ENCODE measurements at places on chromosomes 2 and 18.

DNA sequence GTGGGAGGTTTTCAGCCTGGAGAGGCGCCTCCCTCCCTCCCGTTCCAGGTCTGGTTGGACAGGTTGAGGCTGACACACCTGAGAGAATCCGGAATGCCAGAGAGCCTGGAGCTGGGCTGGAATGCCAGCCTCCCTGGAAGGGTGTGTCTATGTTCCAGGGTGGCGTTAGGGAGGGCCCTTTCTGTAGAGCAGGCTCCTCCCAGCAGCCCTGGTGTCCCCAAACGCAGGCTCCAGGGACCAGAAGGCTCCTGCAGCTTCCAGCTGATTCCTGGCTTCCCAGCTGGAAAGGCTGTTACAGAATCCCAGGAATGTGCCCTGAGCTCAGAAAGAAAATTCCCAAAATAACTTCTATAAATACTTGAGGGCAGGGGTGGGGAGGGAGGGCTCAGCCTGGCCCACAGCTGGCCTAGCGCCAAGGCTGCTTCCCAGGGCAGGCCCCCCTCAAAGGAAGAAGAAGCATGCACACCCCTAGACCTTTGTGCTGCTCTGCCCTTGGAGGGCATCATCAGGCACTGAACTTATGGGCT is 85.4 kb downstream of the STPG4 start:
- DNase-seq = peak; percentile 45

DNA sequence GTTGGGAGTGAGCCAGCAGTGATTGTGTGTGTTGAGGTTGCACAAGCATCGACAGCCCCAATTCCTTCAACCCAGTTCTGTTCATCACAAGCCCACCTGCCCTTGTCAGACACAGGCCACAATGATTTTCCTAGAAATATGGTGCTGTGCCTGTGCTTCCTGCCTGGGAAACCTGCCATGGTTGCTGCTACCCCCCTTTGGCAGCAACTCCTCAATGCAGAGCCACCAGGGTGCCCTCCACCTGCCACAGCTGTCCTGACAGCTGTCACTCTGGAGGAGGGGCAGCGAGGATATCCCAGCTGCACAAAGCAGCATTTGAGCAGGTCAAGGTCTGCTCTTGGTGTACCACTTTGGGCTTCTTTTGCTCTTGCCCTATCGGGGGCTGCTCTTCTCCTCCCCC is 27.1 kb downstream of the SMIM21 start:
- no peak for DNase-seq

DNA sequence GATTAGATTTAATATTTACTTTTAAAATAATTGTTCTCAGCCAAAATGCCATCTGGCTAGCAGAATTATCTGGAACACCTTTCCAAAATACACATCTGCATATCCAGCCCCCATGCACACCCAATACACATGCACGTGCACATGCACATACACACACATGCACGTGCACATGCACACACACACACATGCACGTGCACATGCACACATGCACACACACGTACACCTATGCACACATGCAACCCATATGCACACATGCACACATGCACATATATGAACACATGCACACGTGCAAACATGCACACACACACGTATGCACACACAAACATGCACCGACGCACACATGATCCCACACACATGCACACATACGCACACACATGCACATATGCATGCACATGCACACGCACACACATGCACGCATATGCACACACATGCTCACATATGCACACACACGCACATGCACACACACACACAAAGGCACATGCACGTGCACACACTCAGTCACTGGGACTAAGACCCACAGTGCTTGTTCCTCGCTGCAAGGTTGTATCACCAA is 53.5 kb downstream of the COPS8 start:
- no peak for DNase-seq

- no peak for DNase-seq
Observed at GRCh38 chr2:108355906-108356734, 21.6 kb upstream of the SULT1C4 start.

DNA sequence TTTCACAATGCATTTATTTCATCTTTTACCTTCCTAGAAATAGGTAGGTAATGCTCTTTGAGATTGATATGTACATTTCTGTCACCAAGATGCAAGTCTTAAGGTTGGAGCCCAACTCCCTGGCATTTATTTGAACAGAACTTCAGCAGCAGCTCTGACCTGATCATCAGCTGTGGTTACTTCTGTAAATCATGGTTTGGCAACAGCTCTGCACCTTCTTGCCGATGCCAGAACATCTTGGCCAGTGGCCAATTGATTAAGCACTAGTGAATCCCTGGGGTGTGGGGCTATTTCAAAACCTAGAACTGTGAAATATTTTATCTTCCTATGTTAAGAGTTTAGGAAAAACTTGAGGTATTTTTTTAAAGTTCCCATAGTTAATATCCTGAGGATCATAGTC is 124.8 kb upstream of the NYAP2 start:
- peak; percentile 76 for DNase-seq

DNA sequence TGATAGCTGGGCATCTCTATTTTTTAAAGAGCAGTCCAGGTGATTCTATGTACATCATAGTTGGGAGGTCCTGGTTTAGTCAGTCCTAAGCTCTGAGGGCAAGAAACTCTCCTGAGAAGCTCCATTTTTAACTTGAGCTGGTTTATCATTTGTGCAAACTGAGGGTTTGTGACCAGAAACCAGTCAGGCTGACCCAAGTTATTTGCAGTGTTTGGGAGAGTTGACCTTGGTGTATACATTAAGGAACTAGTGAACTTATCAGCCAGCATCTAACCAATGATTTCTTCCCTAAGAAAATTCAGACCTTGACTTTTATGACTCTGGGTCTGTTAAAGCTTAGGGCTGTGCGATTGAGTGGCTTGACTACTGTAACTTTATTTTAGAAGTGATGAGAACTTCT is 10.6 kb upstream of the MGAT5 start:
- no peak for DNase-seq

DNA sequence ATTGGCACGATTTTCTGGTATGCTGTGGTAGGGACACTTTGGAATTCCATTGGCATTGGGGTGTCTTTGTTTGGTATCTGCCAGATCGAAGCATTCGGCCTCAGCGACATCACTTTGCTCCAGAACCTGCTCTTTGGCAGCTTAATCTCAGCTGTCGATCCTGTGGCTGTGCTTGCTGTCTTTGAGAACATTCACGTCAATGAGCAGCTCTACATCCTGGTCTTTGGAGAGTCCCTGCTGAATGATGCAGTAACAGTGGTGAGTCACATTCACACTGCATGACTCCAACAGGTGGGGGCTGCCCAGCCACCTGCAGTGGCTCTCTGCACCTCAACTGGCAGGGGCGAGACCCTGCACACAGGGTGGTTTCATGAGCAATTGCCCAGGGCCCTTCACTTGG is 38.4 kb downstream of the SLC9A2 start:
- no peak for DNase-seq

- DNase-seq = no peak
Observed at GRCh38 chr2:177708660-177709444, 316.3 kb downstream of the AGPS start.

- DNase-seq = no peak
Observed at GRCh38 chr2:48270209-48270608, 259.7 kb upstream of the STON1 start.

DNA sequence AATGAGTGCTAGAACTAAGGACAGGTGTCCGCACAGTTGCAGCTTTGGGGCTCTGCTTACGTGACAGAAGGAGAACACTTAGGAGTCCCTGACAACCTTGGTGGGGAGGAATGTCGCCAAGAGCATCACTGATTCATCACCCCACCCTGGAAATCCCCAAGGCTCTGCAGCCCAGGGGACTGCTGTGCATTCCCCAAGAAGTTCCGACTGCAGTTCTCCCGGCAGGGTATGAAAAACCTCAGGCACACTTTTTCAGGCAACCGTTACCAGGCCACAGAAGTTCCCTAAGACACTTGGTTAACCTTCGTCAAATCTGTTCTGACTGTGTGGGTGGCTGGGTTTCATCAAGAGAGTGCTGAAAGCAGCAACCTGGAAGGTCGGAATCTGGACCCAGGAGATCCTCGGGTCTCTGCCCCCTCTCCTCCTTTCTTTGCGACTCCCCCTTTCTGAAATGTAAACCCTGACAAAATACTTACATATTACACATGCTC is 192.1 kb upstream of the CXCR4 start:
- no peak for DNase-seq

DNA sequence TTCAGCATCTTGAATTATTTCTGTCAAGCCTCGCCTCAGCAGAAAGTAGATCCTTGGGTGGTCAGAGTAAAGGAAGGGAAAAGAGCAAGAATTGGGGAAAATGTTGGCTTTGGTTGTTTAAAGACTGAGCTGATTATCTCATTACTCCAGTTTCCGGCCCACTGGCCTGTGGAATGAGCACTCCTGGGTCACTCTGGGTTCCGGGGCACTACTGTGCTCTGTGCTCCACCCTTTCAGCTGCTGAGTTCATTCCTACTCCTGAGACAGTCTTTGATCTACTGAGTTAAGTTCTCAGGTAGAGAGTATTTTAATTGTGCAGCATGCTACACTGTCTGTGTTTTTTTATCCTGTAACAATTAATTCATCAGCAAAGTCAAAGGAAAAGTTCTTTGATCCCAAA is 427.7 kb downstream of the CDH2 start:
- no peak for DNase-seq

- peak; percentile 15 for DNase-seq
Observed at GRCh38 chr2:53715568-53715967, 52.0 kb upstream of the CHAC2 start.

- no peak for DNase-seq
Observed at GRCh38 chr2:11655495-11655894, 14.5 kb downstream of the NTSR2 start.

GRCh38 chr2:160533482-160533881 is 39.9 kb upstream of the RBMS1 start:
- DNase-seq = no peak

DNA sequence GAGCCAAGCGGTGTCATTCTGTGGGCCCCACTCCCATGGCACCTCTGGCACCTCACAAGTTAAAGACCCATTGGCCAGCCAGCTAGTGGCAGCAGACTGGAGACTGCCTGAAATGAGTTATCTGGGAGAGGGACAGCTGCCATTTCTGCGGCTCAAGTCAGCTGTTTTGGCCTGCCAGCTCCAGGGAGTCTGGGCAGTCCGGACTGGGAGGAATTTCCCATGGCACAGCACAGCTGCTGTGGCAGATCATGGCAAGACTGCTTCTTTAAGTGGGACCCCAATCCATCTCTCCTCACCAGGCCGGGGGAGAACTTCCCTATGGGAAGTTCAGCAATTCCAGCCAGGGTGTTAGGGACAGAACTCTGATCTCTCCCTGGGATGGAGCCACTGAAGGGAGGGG is 2187.6 kb upstream of the CELF4 start:
- no peak for DNase-seq

DNA sequence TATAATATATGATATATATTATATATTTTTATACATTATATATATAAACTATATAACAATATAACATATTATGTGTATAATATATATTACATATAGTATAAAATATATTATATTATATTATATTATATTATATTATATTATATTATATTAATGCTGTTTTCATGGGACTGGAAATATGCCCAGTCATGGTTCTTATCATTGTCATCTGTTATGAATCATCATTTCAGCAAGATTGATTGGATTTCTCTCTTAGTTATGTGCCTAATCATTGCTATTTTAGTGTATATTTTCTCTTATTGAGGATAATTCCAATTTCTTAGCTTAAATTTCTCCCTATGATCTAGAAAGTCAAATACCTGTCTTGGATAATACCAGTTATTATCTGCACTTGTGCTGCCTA is 617.8 kb downstream of the TRIB2 start:
- DNase-seq = no peak

GRCh38 chr18:52312346-52312745 is 27.7 kb upstream of the DCC start:
- DNase-seq = no peak

DNA sequence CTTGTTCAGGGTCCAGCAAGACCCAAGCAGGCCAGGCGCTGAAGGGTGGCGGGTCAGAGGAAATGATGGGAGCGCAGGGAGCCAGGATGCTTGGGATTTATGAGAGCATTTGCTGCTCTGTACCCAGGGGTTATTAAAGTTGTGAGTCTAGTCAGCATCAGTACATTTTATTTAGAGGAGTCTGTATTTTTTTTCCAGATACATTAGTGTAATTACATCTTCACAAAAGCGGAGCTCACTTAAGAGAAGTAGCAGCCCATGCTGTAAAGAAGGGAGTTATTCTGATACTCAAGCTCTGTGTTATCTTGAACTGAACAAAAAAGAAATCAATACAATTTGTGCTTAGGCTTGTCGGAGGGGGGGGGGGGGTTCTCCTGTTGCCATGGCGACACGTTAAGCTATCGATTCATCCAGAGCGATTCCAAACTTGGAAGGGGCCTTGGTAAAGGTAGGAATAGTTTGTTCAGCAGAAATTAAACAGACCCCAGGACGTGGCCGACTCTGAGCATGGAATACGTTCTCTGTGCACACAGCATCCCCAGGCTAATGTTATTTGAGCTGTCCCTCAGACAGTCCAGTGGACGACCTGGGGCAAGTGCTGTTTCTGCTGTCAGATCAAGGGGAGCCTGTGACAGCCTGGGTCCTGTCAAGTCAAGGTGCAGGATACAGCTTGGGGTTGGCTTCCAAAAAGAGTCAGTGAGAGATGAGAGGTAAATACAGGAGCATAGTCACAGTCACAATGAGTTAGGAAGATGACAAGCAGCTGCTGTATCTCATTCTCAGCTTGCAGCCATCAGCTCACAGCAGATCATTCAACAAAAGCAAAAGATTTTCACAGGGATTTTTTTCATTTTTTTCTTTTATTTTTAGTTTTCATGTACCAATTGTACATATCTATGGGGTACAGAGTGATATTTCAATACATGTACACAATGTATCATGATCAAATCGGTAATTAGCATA is 387.6 kb downstream of the DCDC2C start:
- no peak for DNase-seq

- DNase-seq = no peak
Observed at GRCh38 chr2:86069783-86070339, 35.8 kb downstream of the POLR1A start.

DNA sequence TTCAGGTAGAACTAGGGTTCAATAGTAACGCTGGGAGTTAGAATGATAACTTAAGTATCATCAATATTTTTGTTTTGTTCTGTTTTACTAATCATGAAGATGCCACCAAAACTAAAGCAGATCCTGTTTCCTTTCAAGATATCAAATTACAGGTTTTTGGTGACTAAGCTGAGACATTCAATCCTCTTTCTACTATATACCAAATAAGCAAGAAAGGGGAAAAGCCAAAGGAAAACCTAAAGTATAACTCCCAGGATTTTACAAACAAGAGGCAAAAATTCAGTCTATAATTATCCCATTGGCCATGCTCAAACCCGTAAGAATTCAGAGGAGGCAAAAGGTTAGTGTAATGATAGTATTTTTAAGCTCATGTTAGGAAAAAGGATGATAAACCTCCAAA is 175.2 kb upstream of the CCDC150 start:
- DNase-seq = no peak

DNA sequence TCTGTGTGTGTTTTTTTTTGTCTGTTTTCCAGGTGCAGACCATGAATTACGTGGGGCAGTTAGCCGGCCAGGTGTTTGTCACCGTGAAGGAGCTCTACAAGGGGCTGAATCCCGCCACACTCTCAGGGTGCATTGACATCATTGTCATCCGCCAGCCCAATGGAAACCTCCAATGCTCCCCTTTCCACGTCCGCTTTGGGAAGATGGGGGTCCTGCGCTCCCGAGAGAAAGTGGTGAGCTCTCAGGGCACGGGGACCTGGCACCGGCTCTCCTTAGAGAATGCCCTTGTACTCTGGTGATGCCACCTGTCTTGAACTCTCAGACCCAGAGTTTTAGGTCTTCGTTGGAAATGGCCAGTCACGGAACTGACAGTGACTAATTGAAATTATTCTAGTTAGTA is 19.1 kb downstream of the LPIN1 start:
- DNase-seq = no peak

- DNase-seq = no peak
Observed at GRCh38 chr2:121038031-121038430, 247.0 kb downstream of the TFCP2L1 start.

Measured in amniotic epithelial cell (primary cell).